ENCODE measurements at places on chromosomes 6 and 20.

- no peak for DNase-seq
Observed at GRCh38 chr6:61949971-61950370, 336.1 kb downstream of the KHDRBS2 start.

- peak; percentile 14 for DNase-seq
Observed at GRCh38 chr6:6379573-6379972, 59.1 kb upstream of the F13A1 start.

DNA sequence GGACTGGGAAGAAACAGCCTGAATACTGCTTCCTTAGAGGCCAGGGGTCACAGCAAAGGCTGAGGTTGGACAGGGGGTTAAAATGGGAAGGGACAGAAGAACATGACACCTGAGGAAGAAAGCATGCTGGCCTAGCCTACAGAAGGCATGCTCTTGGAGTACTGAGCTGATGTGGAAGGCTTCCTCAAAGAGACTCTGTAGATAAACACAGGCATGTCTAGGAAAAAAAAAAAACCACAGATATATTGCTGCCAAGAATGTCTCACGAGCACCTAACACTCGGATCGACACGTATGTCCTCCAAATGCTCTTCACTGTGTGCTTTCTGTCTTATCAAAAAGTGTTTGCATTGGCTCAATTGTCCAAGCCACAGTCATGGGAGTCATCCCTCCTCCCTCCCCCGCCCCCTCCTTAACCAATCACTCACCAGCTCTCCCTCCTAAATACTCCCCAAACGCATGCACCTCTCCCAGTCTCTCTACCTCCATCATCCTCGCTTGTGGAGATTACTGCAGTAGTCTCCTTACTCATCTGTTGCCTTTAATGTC lies 101.1 kb upstream of the LRFN2 start:
- no peak for DNase-seq

- DNase-seq, result peak; percentile 24
Observed at GRCh38 chr6:32113386-32114352, 4.5 kb upstream of the TNXB start.

DNA sequence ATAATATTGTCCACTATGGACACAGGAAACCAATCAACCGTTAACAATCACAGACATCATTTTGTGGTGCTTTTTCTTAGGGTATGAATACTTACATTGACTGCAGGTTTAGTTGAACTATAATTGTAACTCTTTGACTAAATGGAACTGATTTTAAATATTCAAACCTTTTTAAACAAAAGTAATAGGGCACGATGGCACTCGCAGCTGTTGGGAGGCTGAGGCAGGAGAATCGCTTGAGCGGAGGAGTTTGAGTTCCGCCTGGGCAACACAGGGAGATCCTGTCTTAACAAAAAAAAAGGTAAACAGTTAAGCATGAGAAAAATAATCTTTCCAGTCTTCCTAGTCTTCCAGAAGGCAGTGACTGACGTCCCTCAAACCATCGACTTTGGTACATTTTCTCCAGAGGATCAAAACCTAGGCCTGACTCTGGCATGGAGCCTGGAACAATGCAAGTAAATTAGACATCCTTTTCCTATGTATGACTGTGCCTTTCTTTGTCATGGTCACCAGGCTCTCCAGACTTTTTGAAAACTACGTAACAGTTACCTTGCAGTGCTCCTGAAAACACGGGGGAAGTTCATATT lies 16.6 kb upstream of the PRDM13 start:
- DNase-seq, result no peak
